ENCODE measurements at places on chromosomes 2 and 18. TPM values are rescaled to one million over a fixed set of nuclear protein-coding genes. Genes with fewer than 3 reads are reported as not detected.
A peak's percentile ranks its signal among the peaks of the same experiment; 100 is the strongest.

- H3K36me3 ChIP-seq: no peaks in the 10 kb centered on the region
- H3K27me3 ChIP-seq: no peaks in the 10 kb centered on the region
- H3K4me1 ChIP-seq: no peaks in the 10 kb centered on the region
- no peak overlapping the region for H3K4me3 ChIP-seq
- H3K27ac ChIP-seq: no peak overlapping the region
Observed at GRCh38 chr2:57891086-57891712, 155.4 kb upstream of the VRK2 start.

Gene COL6A3
- 320 TPM for total RNA-seq

DNA sequence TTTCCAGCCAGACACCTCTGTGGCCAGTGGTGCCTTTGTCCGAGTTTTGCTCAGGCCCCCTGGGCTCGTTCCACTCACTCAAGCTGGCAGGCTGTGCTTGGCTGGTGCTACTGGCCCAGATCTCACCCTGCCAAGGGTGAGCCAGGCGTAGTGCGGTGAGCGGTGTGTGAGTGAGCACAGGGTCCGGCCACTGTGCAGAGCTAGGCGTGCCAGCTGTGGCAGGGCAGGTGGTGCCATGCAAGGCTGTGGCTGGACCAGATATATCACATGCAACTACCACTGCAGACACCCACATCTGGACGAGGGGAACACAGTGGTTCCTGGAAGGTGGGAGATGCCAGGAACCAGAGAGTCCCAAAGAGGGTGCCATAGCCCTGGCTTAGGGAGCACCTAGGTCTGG is 70.1 kb downstream of the SRBD1 start:
- no peak for DNase-seq
- no peak overlapping the region for H3K4me3 ChIP-seq
- H3K36me3 ChIP-seq: peaks cover 4% of the 10 kb centered on the region
- no peaks in the 10 kb centered on the region for H3K4me1 ChIP-seq
- H3K27me3 ChIP-seq: no peaks in the 10 kb centered on the region

DNA sequence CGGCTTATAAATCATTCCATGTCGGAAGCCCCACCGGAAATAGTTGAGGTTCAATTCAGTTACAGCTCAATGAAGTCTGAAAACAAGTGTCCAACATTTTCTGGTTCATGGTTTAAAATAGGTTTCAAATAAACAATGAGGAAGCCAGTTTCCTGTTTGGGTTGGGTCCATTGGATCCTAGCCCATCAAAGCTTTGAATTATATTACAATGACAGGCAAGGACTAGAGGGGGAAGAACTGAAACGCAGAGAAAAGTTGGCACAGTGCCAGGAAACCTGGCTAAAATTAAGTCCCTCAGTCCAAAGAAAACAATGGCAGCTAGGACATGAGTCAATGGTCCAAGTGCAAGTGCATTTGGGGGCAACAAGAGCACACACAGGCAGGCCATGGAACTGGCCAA is 32.0 kb downstream of the SLC14A1 start:
- no peak overlapping the region for H3K4me3 ChIP-seq
- no peaks in the 10 kb centered on the region for H3K36me3 ChIP-seq
- no peaks in the 10 kb centered on the region for H3K27me3 ChIP-seq
- H3K4me1 ChIP-seq: no peaks in the 10 kb centered on the region
- DNase-seq: peak; percentile 38

Gene KIAA2012
- not detected for total RNA-seq

Gene PLB1
- 11.9 TPM for total RNA-seq

DNA sequence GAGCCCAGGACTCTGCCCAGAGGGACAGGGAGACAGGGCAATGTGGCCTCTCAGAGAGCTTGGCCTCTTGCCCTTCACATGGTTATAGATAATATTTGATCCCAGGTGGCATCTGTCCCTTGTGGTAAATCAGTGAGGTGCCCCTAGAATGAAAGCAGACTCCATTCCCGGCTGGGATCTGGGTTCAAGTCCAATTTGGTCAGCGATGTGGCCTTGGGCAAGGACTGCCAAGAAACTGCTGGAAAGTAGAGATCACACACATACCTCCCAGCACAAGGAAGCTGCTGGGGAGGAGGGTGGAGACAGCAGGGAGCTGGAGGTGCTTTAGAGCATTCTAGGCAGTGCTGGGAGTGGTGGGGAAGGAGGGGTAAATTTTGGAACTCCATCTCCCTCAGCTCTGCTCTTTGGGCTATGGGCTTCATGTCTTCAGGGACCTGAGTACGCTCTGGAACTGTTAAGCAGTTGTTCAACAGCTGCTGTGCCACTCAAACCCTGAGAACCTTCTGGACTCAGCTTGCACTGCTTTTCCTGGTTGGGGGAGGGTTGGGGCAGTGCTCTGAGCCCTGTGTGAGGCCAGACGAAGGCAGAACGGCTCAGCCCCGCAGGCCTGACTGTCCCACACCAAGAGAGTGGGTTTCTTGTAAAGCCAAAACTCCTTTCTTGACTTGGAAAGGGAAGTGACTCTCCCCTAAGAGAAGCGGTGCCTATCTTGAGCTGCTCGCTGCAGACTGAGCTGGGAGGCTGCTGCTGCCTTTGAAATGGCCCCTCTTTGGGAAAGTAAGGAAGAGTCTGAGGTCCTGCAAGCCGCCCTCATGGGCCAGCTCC is 23.0 kb downstream of the INPP5D start:
- H3K36me3 ChIP-seq: no peaks in the 10 kb centered on the region
- no peaks in the 10 kb centered on the region for H3K4me1 ChIP-seq
- no peaks in the 10 kb centered on the region for H3K27me3 ChIP-seq
- no peak for DNase-seq
- no peak overlapping the region for H3K4me3 ChIP-seq

DNA sequence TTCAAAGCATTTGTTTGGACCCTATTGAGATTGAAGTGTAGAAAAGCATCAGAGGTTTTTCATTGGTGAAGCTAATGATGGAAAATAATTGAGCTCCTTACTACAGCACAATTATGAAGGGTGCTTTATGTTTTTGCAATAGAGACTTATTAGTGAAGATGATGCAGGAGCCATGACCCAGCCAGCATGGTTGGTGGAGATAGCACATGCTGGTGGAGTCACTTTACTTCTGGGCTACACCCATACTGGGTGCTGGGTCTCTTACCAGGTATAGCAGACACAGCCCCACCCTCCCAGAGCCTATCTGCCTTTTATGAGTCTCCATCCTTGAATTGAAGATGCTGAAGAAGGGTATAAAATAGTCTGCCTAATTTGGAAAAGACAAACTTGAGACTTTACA is 3.6 kb downstream of the ACP1 start:
- H3K4me1 ChIP-seq: peaks cover 12% of the 10 kb centered on the region
- no peaks in the 10 kb centered on the region for H3K27me3 ChIP-seq
- no peak overlapping the region for H3K4me3 ChIP-seq
- DNase-seq: no peak
- H3K36me3 ChIP-seq: no peaks in the 10 kb centered on the region

Gene MRPL33
- 93.3 TPM for total RNA-seq

GRCh38 chr2:6846967-6847681 is 18.6 kb downstream of the CMPK2 start:
- H3K27me3 ChIP-seq: no peaks in the 10 kb centered on the region
- H3K4me1 ChIP-seq: no peaks in the 10 kb centered on the region
- H3K4me3 ChIP-seq: no peak overlapping the region
- DNase-seq: no peak
- H3K36me3 ChIP-seq: peaks cover 9% of the 10 kb centered on the region
- no peak overlapping the region for H3K27ac ChIP-seq

DNA sequence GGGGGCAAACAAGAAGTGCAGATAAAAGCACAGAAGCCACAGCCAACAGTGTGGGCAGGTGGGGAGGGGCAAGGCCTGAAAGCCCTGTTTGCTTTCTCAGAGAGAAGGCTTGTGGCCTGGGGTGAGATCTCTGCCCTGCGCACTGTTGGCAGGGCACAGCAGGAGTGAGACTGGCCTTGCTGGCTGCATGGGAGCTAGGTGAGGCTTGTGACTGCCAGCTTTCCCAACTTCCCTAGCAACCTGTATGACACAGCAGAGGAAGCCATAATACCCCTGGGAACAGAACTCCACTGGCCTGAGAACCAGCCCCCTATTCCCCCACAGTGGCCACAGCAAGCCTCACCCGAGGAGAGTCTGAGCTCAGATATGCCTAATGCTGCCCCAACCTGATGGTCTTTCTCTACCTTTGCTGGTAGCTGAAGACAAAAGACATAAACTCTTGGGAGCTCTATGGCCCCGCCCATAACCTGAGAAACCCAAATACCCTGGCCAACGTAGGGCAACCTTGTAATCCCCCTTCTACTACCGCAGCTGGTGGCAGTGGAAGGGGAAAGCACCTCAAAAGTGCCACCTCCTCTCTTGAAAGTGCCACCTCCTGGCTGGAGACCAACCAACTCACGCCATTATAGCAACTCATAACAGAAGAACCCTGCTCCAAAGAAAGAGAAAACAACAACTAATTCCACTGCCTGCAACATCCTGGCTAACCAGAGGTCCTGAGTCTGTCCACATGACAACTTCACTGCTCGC is 44.4 kb downstream of the LCT start:
- H3K4me1 ChIP-seq: no peaks in the 10 kb centered on the region
- no peak overlapping the region for H3K4me3 ChIP-seq
- no peak for DNase-seq
- no peak overlapping the region for H3K27ac ChIP-seq

All from breast epithelium (tissue), 4 donors.